ENCODE measurements at places on chromosomes 2 and 18.

GRCh38 chr18:6810191-6810590 lies 80.7 kb downstream of the ARHGAP28 start:
- DNase-seq: no peak
- no peak overlapping the region for H3K27ac ChIP-seq
- H3K4me1 ChIP-seq: no peaks in the 10 kb centered on the region
- no peaks in the 10 kb centered on the region for H3K36me3 ChIP-seq
- H3K4me3 ChIP-seq: no peak overlapping the region

DNA sequence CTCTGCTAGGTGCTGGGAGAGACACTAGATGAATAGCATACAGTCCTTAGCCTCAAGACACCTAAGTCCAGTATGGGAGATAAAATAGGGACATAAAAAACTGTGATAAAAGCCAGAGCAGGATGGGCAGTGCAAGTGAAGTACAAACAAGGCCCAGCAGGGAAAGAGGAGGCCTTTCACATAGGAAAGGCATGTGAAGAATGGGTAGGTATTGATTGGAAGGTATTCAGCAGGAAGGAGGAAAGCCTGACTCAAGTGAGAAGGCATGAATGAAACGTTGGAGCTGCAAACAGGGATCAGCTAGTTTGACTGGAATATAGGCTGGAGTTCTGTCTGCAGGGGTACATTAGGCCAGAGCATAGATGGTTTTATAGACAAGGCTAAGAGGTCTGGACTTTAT lies 11.0 kb upstream of the CXCR4 start:
- peaks cover 15% of the 10 kb centered on the region for H3K4me1 ChIP-seq
- no peaks in the 10 kb centered on the region for H3K36me3 ChIP-seq
- H3K27ac ChIP-seq: no peak overlapping the region
- no peak for DNase-seq
- H3K4me3 ChIP-seq: no peak overlapping the region

GRCh38 chr2:223010641-223011040 lies 41.3 kb upstream of the KCNE4 start:
- no peak overlapping the region for H3K4me3 ChIP-seq
- H3K4me1 ChIP-seq: no peaks in the 10 kb centered on the region
- H3K27ac ChIP-seq: no peak overlapping the region
- DNase-seq: no peak
- no peaks in the 10 kb centered on the region for H3K36me3 ChIP-seq

DNA sequence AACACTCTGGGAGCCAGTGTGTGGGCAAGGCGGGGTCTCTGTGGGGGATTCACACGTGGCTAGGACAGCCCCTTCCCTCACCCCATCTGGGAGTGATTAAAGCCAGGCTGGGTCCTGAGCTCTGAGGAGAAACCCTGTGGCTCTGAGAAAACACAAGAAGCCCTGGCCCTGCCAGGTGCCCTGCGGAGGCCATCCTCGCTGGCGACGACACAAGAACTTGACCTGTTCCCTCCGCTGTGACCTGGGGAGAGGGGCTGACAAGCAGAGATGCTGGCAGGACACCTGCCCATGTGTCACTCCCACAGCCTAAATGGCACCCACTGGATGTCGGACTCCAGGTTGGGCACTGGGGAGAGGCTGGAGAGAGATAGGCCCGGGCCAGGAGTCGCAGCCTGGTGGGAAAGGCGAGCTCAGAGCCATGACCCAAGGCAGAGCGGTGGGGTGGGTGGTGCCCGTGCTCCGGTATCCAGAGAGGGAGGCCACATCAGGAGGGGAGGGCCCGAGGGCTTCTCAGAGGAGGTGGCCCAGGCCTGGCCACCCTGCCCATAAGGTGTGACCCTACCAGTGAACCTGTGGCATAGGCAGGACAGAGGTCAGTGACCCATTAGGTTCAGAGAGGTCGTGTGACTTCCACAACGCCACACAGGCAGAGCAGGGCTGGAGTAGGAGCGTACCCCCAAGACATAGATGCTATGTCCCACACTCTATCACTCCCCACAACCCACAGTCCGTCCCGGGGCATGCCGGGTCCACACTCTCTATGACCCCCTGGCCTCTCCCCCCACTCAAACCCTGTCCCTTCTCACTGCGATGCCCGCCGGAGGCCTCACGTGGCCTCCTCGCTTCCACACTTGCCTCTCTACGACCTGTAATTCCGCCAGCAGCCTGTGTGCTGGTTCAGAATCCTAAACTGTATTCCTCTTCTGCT lies 59.4 kb upstream of the HPCAL1 start:
- no peaks in the 10 kb centered on the region for H3K36me3 ChIP-seq
- peaks cover 15% of the 10 kb centered on the region for H3K27me3 ChIP-seq
- no peak overlapping the region for H3K4me3 ChIP-seq
- no peaks in the 10 kb centered on the region for H3K4me1 ChIP-seq
- no peak overlapping the region for H3K27ac ChIP-seq

DNA sequence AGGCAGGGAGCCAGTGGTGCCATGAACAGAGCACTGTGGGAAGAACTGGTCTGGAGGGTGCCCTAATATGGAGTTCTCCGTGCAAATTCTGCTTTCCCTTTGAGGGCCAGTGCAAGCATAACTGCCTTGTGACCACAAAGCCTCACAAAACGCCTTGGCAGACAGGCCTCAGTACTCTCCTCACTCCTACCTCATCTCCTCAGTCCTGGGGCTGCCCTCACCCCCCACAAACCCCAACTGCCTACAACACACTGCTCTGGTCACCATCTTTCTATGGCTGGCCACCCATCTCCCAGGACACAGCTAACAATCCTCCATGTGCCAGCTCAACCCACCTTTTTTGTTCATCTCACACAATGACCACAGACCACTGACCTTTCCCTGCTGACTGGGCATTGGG lies 8.9 kb downstream of the COX5B start:
- no peaks in the 10 kb centered on the region for H3K4me1 ChIP-seq
- H3K27me3 ChIP-seq: no peaks in the 10 kb centered on the region
- no peak overlapping the region for H3K4me3 ChIP-seq
- no peak overlapping the region for H3K27ac ChIP-seq
- no peak for DNase-seq

All from MM.1S (cell line).